ENCODE measurements at places on chromosomes 3 and 15.

GRCh38 chr3:196340466-196340865, 2.3 kb upstream of the TM4SF19 start:
- no peak for DNase-seq

- no peak for DNase-seq
Measured at GRCh38 chr3:128006061-128007032, 45.9 kb upstream of the SEC61A1 start.

- no peak for DNase-seq
Measured at GRCh38 chr3:140505876-140506275, 172.0 kb upstream of the TRIM42 start.

- no peak for DNase-seq
Measured at GRCh38 chr15:101316529-101316928, 21.5 kb upstream of the SNRPA1 start.

DNA sequence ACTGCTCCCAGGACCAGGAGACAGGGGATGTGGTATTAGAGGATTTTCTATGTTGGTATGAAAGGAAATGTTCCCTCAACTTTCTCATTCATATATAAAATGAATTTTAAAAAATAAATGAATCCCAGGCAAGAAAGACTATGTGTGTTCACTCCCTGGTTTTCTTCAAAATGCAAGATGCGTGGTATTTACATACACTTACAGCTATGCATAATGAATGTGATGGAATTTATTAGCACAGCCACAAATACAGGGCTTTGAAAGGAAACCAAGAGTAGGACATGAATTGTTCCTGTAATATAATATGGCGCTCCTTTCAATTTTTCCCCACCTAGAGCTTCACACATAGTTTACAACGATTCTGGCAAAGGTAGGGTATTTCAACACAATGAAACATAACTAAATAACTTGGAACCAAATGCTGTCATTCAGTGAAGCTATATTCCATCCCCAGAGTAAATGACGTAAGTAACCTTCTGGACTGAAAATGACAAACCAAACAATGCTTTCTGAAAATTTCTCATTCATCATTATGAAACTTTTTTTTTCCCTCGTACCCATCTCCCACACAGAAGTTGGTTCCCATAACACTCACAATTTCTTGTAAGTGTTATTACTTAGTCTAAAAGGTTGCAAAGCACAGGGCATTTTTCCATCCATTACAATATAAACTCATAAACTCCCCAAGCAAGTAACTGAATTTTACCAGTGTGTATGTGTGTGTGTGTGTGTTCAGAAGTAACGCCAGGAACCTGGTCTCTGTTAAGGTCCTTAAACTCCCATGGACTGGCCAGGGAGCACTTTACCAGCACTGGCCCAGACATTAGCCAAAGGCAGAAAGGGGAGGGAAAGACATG, 41.8 kb downstream of the CBLB start:
- DNase-seq, result no peak

- DNase-seq, result no peak
Measured at GRCh38 chr3:51386159-51386851, 1.2 kb downstream of the MANF start.
